Sigmoid colon (tissue), 7 donors: ENCODE measurements at places on chromosomes 5 and 9. TPM values are rescaled to one million over a fixed set of nuclear protein-coding genes. Genes with fewer than 3 reads are reported as not detected.

DNA sequence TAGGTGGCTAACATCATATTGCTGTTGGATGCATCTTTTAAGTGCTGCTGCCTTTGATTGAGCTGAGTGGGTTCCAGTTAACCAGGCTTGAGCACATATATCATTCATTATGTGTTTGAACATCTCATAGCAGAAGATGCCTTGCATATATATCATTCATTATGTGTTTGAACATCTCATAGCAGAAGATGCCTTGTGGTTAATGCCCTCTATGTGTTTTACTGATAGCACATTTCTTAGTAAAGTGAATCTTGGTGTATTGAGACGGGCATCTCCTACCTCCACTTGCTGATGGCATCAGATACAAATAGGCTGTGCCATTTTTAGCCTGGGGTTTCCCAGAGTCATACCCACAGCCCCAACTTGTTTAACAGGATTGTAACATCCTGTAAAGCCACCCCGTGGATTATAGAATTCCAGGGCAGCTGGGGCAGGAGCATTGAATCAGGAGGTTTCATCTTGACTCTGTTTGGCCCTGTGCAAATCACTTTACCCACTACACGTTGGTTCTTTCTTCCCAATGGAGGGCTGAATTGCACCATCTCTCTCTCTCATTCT is 26.5 kb downstream of the MTAP start:
- DNase-seq: no peak

GRCh38 chr9:123102375-123103113 is 69.1 kb downstream of the GPR21 start:
- no peak for DNase-seq

DNA sequence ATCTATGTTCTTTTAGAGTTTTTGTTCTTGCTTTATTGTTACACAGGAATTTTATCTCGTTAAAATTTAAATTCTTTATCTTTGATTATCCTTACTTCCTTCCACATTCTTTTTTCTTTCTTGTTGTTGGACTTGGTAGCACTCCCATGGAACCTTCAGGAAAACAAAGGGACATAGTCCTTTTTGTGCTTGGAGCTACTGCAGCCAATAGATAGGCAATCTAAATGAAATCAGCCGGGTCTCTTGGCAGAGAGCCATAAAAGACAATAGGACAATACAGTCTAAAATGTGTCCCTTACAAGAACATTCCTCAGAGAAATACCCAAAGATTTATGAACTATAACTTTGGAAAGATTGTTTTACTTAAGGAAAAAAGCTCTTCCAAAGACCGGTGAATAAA is 548.1 kb upstream of the C9orf72 start:
- no peak for DNase-seq

Gene FIBCD1
- not detected for total RNA-seq

Gene CA9
- total RNA-seq: 0.33 TPM

DNA sequence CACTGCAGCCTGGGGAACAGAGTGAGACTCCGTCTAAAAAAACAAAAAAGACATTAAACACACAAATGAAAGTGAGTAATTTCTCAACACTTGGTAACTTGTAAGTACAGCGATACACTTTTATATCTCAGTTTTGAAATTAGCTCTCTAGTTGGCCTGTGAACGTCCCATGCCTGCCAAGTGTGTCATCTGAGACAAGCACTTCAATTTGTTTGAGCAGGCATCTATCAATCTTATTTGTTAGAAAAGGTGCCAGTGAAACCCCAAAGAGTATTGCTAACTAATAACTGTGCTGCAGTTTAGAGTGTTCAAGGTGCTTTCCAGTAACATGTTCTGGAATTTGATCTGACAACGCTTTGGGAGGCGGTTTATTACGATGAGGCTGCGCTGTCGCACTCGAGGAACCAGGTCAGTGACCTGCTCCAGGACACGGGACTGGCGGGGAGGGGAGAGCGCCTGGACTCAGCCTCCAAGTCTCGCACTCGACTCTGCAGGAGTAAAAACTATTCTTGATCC is 1.1 kb upstream of the SPIN1 start:
- peak; percentile 69 for DNase-seq
